ENCODE measurements at places on chromosomes 13 and 19.

- no peak for DNase-seq
These were observed 195.3 kb downstream of the USP12 start for GRCh38 chr13:26976313-26976712.

- DNase-seq = no peak
These were observed 354 bp downstream of the CYP4F3 start for GRCh38 chr19:15640904-15641597.

DNA sequence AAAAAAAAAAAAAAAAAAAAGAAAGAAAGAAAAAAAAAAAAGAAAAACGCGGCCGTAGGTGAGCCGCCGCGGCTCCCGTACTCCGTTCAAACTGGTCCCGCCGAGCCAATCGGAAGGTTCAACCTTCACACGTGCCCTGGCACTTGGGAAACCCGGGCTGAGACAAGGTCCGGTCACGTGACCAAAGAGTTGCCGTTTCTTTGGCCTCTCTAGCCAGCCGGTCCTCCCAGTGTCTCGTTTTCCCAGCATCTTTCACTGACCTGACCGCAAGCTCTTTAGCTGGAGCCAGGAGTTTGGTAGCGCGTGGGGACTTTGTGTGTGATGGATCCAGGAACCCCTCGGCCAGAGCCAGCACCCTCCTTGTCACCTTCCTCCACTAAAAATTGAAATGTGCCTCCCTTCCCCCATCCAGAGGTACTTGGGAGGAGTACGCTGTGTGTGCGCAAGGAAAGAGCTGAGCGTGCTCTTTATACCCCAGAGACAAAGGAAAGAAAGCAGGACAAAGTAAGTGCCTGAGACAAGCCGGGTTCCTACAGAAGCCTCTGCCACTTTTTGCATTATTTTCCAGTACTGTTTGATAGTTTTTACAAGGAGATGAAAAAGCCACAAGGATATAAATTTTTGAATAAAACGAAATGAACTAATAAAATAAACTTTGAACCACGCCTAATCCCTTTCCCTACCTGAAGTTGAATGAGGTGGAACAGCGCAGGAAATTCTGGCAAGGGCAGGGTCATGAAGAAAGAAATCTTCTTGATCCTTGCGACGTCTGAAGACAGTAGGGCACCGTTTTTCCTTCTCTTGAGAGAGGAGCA, 959 bp downstream of the TNPO2 start:
- peak; percentile 91 for DNase-seq

GRCh38 chr19:44050740-44051649, 841 bp upstream of the ZNF223 start:
- DNase-seq = no peak

DNA sequence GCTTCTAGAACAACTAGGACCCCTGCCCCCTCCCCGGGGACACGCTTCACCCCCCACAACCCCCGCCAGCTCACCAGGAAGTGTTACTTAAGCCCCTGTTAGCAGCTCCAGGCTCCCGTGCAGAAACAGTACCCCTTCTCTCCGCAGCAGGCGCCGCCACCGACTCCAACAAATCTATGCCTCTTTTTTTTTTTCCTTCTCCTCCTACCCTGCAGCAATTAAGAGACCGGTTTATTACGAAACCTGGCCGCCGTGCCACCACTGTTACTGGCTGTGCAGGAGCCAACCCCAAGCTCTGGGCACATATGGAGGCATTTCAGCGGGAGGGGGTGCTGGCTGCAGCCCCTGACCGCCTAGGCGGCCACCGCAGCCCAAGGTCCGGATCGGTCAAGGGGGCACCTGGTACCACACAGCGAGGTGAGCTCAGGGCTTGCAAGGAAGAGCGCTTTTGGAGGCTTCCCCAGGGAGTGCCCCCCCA, 2.4 kb downstream of the GADD45B start:
- peak; percentile 46 for DNase-seq

- DNase-seq = no peak
These were observed 1124.9 kb downstream of the EFNB2 start for GRCh38 chr13:105410602-105411001.

DNA sequence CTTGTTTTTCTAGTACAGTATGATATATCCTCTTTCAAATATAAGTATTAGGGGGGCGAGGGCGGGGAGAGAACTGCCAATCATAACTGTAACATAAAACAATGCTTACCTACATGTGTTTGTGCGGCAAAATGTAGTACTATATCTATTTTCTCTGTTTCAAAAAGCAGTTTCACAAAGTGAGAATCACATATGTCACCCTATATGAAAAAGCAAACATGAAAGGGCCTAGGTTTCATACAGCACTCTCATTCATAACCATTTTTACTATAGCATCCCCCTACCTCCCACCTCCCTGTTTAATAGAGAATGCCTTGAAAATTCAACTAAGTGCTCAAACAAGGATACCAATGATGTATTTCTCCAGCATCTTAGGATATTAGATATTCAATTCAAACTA, 5.2 kb downstream of the TGDS start:
- no peak for DNase-seq
